ENCODE measurements at places on chromosomes 16 and 17. TPM values are rescaled to one million over a fixed set of nuclear protein-coding genes. Genes with fewer than 3 reads are reported as not detected.

The KCNJ12 gene
- 9.1 TPM for total RNA-seq

The CCL3 gene
- total RNA-seq: 8.8 TPM

The TBC1D3E gene
- total RNA-seq: not detected

The CTRB2 gene
- total RNA-seq: 2.8 TPM

The EVI2B gene
- total RNA-seq: 1.6 TPM

The GNG13 gene
- total RNA-seq: not detected

The NPTX1 gene
- total RNA-seq: not detected

The HASPIN gene
- 0.44 TPM for total RNA-seq

The TEKT3 gene
- total RNA-seq: 0.44 TPM

The CASKIN1 gene
- 2.3 TPM for total RNA-seq

The ABI3 gene
- total RNA-seq: 13.6 TPM

The TNFRSF17 gene
- total RNA-seq: not detected

The HS3ST2 gene
- 0.33 TPM for total RNA-seq

The TRPV3 gene
- 0.74 TPM for total RNA-seq

The ZNHIT3 gene
- 14.8 TPM for total RNA-seq

The NPW gene
- total RNA-seq: not detected

The NR1D1 gene
- total RNA-seq: 6.6 TPM

The SPNS3 gene
- not detected for total RNA-seq

The VPS35 gene
- total RNA-seq: 84.4 TPM

The PPY gene
- not detected for total RNA-seq

The GSDMA gene
- total RNA-seq: 0.35 TPM

The CD300E gene
- total RNA-seq: 2.2 TPM

The BAHCC1 gene
- 8.9 TPM for total RNA-seq

The MYCBPAP gene
- total RNA-seq: 1.0 TPM

The ZG16B gene
- not detected for total RNA-seq

The UMOD gene
- not detected for total RNA-seq

The ZNF423 gene
- total RNA-seq: 10.0 TPM

The PSMD12 gene
- 40.0 TPM for total RNA-seq

The CLDN7 gene
- total RNA-seq: 2.1 TPM

The C16orf46 gene
- total RNA-seq: 1.4 TPM

The KRTAP3-1 gene
- not detected for total RNA-seq

The BCL6B gene
- 10.6 TPM for total RNA-seq
